ENCODE measurements at places on chromosomes 3 and 15. TPM values are rescaled to one million over a fixed set of nuclear protein-coding genes. Genes with fewer than 3 reads are reported as not detected.

Gene QARS1
- total RNA-seq = 213 TPM

Gene CHRNA7
- total RNA-seq = 1.6 TPM

Gene GRAMD1C
- total RNA-seq = 9.2 TPM

Gene POPDC2
- 5.5 TPM for total RNA-seq

Gene PRR20G
- total RNA-seq = not detected

Gene CFAP100
- not detected for total RNA-seq

Gene CRYGS
- 0.99 TPM for total RNA-seq

Gene EOGT
- 18.2 TPM for total RNA-seq

Gene ZNF80
- total RNA-seq = not detected

Data from skin of body (tissue), 3 donors.